ENCODE measurements at places on chromosomes 7 and 10.

DNA sequence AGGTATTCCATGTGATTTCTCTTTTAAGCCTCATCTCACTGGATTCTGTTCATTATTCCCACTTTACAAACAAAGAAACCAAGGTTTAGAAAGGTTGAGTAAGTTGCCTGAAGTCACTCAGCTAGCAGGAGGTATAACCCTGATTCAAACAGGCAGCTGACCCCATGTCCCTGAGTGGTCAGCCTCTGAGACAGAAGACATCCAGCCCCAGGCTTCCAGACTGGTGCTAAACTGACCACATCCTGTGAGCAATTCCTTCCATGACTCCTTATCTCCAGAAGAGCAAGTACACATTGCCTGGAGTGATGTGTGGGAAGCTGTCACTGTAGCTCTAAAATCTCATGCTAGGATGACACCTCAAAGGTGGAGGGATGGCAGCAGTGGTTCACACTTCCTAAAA is 3.7 kb downstream of the PLPP4 start:
- no peak for DNase-seq

GRCh38 chr10:102473445-102474331 is 22.3 kb upstream of the C10orf95 start:
- DNase-seq, result no peak

GRCh38 chr7:132782777-132783640 is 206.7 kb upstream of the PLXNA4 start:
- DNase-seq, result no peak

DNA sequence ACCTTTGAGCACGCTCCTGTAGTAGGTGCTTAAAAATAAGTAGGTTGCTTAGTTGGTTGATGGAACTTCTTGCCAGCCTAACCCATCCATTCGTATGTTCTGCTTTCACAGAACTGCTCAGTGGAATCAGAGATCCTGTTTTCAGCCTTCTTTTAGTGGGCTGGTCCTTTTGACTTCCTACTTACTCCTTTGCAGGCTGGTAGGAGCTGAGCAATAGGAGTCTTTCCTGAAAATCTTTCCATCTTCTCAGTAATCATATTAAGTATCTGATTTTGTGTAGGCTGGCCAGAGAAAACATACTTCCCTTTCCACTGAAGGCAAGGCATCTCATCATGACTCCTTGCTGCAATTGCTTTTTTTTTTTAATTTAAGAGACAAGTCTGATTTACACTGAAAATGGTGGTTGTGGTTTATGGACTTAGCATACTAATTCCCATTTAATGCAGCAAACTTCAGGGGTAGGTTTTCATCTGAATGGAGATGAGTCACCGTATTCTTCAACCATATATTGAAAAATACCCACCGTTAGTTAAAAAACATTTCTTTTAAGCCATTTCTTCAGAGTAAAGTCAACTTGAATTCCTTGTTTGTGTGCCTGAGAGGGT is 208.0 kb downstream of the ZNF365 start:
- no peak for DNase-seq

DNA sequence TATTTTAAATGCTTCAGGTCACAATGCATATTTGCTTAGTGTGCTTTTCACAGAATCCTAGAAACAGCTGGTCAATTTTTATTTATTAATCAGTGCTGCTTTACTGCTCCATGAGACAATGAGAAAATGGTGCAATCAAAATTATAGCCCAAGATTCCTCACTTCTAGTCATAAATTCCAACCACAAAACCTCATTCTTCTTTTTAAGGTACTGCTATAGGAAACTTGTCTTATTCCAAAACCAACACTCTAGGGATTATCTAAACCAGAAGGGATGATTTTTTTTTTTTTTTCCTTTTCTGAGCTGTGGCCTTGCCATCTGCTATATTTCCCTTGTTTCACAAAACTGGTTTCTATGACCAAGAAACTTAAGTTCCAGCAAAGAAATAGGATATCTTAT is 64.0 kb upstream of the SEMA3A start:
- DNase-seq, result no peak

DNA sequence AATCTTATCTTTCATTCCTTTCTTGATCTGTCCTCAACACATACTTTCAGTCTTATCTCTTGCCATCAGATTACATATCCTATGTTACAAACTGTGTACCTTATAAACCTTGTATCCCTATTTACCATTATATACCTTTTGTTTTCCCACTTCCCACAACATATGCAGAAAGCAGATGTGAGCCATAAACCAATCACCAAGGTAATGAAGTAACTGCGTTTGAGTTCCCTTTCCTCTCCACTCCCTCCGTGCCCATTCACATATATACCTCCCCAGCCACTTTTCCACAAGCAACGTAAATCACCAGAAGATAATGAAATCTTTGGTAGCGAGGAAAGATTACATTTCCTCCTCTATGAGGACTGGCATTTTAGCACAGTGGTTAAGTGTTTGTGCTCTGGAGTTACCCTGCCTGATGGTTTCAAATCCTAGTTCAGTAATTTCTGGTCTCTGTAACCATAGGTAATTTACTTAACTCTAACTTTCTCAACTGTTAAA is 55.5 kb upstream of the PHF14 start:
- no peak for DNase-seq

GRCh38 chr7:76310102-76310957 is 7.9 kb downstream of the HSPB1 start:
- DNase-seq, result no peak

GRCh38 chr7:124764847-124765400 is 668 bp downstream of the GPR37 start:
- no peak for DNase-seq

DNA sequence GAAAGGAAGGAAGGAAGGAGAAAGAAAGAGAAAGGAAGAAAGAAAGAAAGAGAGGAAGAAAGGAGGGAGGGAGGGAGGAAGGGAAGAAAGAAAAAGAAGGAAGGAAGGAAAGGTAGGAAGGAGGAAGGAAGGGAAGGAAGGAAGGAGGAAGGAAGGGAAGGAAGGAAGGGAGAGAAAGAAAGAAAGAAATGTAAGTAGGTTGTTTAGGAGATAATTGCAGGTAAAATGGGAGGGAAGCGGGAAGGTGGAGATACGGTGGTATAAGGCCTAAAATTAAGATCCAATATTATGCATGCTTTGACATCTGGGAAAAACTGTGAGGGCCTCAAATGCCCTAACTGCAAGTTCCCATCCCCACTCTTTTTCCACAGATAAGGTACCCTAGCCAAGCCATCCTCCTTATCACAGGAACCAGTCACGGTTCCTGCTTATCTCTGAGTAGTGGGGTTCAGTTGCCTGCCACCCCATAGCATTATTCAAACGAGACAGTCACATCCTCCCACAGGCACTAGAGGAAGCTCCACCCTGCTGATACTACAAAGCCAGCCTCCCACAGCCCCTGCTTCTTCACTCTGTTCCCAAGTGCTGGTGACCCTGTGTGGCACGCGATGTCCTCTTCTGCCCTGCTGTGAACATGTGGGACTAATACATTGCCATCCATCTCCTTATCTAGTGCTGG is 28.7 kb downstream of the ST8SIA6 start:
- DNase-seq, result no peak

GRCh38 chr10:123129618-123130271 is 6.0 kb upstream of the HMX3 start:
- no peak for DNase-seq

DNA sequence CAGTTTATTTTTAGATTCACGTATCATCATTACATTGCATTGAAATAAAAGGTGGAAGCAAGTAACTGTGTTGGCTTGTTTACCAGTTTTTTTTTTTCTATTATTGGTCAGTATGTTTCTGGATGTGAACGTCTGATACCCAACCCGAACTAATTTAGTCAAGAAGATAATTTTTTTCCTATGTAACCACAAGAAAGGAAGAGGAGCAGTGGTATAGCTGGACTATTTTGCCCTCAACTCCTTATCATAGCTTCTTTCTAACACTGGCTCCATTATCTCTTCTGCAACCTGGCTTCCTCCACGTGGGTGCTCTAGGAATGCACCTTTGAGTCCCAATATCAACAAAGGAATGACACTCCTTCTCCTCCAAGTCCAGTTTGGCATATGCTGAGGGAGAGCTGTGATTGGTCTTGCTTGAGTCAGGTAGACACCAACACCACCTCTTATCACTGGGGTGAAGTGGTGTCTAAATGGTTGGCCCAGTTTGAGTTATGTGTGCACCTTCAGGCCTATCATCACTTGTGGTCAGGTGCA is 29.4 kb downstream of the OR9A2 start:
- no peak for DNase-seq

- no peak for DNase-seq
Measured at GRCh38 chr7:16774294-16774693, 20.7 kb downstream of the TSPAN13 start.

DNA sequence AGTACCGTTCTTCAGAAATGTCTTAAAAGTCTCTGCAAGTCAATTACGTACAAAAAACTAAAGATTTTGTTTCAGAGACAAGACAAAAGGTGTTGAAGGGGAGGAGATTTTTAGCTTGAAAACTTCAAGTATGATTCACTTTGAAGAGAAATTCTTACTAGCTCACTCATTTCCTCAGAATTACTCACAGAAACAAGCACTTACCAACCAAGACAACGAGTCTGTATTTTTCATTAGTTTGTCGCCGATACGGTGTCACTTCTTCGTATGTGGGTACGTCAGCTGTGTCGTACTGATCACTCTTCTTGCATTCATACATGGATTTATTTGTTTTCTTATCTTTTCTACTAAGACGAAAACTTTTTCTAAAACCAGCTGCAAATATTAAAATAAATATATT is 90.6 kb upstream of the ODAD2 start:
- DNase-seq, result no peak

GRCh38 chr7:124929467-124930172 is at the start of gene POT1:
POT1 (minus strand) TSS chr7:124929825; CDS start chr7:124897173, 32,652 bp downstream.
- peak; percentile 99 for DNase-seq

GRCh38 chr10:61000769-61001730 is 57.1 kb upstream of the RHOBTB1 start:
- no peak for DNase-seq

DNA sequence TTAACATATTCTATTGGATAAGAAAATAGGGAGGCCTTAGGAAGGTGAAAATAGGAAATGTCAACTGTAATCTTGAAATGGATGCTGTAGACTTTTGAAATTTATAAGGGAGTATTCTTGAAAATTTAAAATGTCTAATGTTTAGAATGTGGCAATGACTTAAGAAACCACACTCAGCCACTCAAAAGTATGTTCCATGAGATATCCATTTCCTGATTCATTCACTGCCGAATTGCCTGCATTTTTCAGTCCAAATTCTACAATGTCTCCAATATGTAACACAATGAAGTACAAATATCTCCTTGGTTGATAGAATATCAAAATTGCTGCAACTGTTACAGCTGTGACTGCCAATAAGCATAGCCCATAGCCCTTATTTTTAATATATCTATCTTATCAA is 25.9 kb downstream of the PRKG1 start:
- DNase-seq, result no peak

DNA sequence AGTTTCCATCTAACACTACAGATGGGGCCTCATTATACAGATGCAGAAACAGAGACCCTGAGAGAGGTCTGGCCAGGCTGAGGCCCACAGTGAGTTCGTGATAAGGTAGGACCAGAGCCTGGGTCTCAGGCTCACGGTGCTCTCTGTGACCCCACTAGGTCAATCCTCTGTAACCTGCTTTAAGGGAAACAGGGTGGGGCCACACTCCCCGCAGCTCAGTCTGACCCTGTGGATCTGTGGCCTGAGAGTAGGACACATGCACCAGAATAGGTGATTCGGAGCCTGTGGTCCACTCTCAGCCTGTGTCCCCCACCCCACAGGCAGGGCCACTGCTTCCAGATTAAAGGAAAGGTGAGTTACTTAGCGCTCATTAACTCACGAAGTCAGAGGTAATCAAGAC is 137.8 kb upstream of the FAM20C start:
- DNase-seq, result no peak

DNA sequence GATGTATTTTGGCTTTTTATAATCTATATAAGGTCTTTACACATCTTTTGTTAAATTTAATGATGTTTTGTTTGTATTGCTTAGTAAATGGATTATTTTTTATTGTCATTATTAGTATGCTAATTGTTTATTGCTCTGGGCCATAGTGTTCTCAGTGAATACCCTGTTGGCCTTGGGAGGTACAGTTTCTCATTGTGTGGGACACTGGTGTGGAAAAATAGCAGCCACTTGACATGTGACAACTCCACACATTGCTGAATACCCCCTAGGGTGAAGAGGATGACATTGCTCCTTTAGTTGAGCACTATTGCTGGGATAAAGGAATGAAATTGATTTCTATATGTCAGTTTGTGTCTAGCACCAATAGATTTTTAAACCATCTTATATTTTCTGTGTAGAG is 130.9 kb downstream of the CCNY start:
- no peak for DNase-seq

DNA sequence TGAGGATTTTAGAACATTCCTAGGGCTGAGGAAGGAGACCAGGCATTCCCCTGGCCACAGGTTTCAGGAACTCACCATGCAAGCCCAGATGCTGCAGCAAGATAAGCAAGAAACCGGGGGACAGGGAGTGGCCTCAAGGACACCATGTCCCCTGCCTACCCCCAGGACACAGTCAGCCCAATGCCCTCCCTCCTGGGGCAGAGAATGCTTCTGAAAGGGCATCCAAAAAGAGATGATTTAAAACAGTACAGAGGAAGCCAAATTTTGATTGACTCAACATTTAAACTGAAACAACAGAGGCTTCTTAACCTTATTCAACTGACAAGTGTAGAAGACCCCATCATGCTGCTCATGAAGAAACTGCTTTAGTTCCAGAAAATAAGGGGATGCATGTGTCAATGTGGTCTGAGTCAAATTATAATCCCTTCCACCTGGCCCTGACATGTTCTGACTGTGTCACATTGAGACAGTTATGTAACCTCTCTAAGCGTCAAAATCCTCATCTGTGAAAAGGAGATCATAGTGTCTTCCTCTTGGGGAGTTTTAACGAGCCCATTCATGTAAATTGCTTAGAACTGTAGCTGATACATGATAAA is 60.0 kb downstream of the ICA1 start:
- no peak for DNase-seq

DNA sequence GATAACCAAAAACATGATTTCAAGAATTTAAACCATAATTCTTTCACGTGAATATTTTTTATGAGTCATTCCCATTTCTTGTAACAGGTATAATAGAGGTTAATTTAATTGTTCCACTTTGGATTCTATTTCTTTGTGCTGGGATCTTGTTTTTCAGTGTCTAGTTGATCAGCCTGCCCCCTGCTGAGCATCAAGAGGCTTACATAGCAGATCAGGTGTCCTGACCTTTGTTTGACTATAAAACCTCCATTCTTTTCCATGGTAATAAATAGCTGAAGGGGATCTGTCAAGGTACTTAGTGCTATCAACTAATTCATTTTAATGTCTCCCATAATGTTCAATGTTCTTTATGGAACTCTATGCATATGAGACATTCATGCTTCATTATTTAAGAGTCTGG is 4.9 kb downstream of the COL17A1 start:
- DNase-seq, result no peak

DNA sequence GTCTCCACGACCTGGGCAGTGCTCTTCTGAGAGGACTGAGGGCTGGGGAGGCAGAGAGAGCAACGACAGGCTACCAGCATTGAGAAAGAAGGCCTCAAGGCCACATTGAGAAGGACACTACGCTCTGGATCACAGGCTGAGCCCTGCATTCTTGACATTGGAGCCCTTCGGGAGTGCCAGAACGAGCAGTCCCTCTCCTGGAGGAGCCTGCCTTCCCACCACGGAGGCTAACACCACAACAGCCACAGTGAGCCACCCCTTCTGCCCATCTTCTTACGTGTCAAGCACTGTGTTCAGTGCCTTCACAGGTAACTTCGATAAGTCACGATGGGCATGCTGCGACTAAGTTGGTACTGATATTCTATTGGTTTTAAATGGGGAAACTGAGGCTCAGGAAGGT is 267.8 kb downstream of the RPS24 start:
- no peak for DNase-seq

GRCh38 chr7:150668977-150669376 is 16.5 kb upstream of the GIMAP2 start:
- DNase-seq, result no peak

- no peak for DNase-seq
Measured at GRCh38 chr7:36967387-36967786, 243.1 kb upstream of the AOAH start.
